ENCODE measurements at places on chromosomes 12 and 14.

DNA sequence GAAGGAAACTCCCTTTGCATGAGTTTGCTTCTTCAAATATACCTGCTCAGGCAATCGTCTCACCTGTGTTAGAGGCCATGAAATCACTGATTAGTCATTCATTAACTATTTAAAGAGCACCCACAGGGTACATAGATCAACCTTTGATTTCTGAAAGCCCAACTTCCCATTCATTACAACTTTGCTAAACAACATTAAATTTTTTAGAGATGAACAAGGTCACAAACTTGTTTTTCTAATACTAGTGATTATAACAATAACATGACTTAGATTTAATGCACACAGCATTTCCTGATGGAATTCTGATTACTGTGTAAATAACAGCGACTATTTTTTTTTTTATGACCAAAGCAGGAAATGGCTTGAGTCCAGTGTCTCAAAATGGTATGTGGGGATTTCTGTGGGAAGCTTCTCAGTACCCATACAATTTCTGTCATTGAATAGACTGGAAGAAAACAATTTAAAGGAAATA, 5.4 kb upstream of the ERO1A start:
- no peak for DNase-seq

DNA sequence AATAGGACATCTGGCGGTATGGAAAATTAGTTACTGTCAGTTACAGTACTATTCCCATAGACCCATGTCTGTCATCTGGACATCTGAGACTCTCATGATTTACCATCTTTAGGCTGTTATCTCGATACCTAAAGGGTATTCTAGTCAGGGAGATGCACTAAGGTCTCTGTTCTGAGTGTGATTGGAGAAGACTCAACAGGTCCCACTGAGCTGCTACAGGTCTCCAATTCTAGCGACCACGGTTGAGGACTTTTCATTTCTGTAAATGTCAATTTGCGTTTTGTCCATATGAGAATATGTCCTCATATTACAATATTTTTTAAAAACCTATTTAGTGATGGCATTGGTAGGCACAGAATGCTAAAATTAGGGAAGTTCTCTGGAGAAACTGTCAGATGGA, 1160.2 kb downstream of the TMEM121 start:
- no peak for DNase-seq

GRCh38 chr12:53259891-53260290, 8.2 kb upstream of the ESPL1 start:
- DNase-seq = no peak

- DNase-seq = no peak
Measured at GRCh38 chr14:101019541-101019940, 116.0 kb upstream of the RTL1 start.

DNA sequence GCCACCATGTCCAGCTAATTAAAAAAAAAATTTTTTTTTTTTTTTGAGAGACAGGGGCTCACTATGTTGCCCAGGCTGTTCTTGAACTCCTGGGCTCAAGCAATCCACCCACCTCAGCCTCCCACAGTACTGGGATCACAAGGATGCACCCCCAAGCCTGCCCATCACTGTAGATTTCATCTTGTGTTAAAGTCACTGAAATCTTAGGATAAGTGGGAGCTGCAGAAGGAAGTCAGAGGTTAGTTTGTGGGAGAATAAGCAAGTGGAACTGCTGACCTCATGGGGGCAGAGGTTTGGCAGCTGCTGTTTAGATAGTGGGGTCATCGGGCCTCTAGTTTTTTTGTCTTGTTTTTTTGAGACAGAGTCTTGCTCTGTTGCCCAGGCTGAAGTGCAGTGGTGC, 59.7 kb upstream of the MAX start:
- no peak for DNase-seq

DNA sequence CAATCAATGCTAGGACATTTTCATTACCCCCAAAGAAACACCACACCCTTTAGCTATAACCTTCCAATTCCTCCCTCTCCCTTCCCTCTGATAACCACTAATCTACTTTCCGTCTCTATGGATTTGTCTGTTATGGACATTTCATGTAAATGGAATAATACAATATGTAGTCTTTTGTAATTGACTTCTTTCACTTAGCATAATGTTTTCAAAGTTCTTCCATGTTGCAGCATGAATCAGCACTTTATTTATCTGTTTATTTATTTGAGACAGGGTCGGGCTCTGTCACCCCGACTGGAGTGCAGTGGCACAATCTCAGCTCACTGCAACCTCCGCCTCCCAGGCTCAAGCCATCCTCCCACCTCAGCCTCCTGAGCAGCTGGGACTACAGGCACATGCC, 1.2 kb upstream of the RBM19 start:
- DNase-seq = no peak

DNA sequence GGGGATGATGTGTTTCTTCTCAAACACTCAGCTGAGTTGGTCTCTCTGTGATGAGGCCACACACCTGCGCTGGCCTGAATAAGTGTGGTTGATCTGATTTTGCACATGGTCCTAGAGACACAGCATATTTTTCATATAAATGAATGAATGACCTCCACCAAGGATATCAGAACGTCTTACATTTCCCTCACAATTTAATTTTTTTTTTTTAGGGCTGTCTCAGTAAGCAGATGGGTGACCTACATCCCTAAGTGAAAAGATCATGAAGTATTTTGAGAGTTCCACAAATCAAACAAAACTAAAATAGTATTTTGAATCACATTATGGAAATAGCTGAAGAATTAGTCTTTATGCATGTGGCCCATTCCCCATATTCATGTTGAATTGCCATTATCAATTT, 333.7 kb upstream of the TMTC1 start:
- DNase-seq = no peak

DNA sequence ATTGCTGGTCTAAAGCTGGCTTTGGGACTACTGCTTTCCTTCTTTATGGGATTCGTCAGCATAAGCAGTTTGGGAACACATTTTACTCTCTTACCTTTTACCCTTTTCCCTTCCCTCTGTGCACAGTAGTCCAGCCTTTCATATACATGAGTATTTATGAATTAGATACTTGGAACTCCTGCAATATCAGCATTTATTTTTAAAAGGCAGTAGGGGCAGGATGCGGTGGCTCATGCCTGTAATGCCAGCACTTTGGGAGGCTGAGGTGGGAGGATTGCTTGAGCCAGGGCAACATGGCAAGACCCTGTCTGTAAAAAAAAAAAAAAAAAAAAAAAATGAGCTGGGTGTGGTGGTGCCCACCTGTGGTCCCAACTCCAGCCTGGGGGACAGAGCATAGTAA, 3.0 kb downstream of the NUBPL start:
- DNase-seq = no peak

GRCh38 chr14:49408187-49408933, 177.8 kb downstream of the RPS29 start:
- DNase-seq = no peak

- no peak for DNase-seq
Measured at GRCh38 chr12:88945051-88945732, 364.9 kb upstream of the KITLG start.

DNA sequence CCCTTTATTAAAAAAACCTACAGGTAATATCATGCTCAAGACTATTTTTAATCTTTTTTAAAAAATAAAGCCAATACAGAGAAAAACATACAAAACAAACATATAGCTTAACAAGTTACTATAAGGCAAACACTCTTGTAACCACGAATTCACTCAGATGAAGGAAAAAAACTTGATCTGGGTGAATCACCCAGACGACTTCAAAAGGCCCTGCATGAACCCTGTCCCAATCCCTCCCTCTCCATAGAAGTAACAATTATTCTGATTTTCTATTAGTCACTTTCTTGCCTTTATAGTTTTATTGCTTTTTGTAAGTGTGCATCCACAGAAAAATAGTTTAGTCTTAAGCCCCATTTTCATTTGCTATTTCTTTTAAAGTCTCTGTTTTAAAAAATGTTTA, 72.6 kb downstream of the LRP6 start:
- DNase-seq = no peak
